ENCODE measurements at places on chromosomes 1 and 21.
A peak's percentile ranks its signal among the peaks of the same experiment; 100 is the strongest.

DNA sequence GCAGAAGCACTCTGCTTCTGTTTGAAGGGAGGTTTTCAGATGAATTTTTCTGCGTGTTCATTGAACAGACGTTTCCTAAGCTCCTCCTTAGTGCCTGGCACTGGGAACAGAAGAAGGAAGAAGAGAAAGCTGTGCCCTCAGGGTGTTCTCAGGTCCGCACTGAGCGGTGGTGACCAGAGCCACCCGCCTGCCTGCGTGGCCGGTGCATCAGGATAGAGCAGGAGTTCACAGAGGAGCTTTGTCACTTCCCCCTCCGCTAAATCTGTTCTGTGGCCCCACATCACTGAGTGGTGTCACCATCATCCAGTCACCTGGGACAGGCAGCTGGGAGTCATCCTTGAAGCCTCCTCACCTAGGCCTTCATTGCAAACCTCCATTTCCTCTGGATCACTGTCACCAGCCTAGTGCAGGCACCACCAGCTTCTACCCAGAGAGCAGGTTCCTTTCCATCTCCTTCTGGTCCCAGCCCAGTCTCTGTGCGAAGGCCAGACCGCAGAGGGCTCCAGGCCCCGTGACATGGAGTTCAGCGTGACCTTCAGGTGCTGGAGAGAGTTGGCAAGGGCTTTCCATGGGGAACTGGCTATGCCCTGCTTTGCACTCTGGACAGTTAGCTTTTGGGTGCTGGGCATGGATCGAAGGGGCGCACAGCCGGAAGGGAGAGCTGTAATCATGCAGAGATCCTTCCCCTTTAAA lies 21.7 kb downstream of the PARK7 start:
- no peak for DNase-seq

DNA sequence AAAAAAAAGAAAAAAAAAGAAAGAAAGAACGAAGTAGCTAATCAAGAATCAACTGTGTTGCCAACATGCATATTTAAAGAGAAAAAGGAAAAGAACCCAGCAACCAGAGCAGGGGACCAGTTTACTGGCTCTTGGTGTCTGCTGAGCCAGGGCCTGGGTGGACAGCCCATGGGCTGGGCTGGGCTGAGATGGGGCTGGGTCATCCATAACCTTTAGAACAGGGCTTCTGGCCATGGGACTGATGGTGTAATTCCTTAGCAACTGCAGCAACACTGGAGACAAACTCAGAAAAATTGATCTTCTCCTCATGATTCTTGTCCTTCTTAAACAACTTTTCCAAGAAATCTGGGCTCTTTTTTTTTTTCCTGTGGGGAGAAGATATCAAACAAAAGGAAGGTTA lies 10.5 kb downstream of the S100A7A start:
- DNase-seq, result no peak

- peak; percentile 31 for DNase-seq
Measured at GRCh38 chr1:170808216-170808885, 127.0 kb upstream of the MROH9 start.

DNA sequence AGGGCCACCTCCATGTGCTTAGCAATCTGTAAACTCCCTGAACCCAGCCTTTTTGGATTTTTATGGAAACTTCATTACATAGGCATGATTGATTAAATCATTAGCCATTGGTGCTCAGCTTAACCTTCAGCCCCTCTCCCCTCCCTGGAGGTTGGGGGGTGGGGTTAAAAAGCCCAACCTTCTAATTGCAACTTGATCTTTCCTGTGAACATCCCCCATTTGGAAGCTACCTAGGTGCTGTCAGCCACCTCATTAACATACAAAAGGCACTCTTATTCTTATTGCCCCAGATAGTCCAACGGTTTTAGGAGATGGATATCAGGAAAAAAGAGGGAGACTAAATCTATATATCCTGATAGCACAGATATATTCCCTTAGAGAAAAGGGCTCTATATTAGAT lies 424.0 kb upstream of the BEND5 start:
- no peak for DNase-seq

DNA sequence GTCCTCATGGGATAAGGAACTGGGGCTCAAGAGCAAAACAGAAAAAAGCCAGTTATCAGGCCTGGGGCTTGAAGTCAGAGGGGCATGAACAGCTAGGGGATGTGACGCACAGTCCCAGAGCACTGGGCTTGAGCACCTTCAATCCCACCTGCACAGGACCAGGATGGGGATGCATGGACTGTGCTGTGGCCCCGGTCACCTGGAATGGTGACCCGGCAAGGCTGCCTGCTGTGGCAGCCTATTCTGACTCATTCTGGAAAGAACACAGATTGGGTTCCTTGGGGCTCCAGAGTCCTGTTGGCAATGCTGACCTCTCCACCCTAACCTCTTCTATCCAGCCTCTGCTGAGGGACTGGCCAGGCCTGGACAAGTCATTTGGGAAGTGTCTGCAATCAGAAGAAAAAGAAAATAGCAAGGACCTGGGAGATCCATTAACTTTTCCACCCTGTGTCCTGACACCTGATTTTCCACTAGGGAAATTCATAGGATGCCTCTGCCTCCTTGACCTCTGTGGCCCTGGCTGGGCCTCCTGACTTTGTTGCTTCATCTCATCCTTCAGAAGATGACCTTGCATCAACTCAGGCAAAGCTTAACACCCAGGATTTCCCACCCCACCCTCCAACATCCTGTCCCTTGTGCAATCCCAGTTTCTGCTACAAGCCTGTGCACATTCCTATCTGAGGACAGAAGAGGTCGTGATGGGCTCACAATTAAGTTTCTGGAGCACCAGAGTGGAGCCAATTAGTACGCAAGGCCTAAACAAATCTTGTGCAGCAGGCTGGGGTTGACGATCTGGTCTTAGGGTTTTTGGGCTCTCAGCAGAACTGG lies 17.9 kb upstream of the FMOD start:
- DNase-seq, result peak; percentile 80

DNA sequence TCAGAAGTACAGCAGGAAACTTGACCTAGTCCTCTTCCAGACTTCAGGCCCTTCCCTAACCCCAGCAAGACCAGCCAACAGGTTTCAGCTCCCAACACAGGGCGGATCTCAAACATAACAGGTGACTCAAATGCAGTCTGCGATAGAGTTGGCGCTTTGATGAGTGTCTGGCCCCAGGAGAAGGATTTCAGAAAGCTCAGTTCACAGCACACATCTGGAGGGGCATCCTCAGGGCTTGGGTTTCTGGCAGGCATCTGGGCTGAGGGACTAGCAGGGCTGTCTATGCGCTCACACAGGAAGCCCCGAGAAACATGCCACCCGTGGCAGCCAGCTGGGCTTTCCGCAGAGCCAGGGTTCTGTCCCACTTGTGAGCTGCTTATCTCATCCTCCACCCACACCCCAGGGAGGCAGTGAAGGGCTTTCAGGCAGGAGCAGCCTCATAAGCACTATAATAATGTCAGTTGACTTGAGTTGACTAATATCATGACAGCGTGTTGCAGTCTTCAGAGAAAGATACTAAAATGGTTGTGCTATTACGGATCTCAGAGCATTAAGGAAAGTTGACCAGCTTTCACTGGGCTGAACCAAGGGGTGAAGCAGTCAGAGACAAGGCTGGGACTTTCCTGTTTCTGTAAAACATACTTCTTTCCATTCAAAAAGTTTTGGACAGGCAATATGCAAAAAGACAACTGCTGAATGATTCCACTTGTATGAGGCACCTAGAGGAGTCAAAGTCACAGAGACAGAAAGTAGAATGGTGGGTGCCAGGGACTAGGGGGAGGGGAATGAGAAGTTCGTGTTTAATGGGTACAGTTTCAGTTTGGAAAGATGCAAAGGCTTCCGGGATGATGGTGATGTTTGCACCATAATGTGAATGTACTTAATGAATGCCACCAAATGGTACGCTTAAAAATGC lies 233.0 kb upstream of the IRF2BP2 start:
- DNase-seq, result no peak
